ENCODE measurements at places on chromosomes 7 and 10. TPM values are rescaled to one million over a fixed set of nuclear protein-coding genes. Genes with fewer than 3 reads are reported as not detected.

Gene GPR26
- total RNA-seq: not detected

Gene MGAM2
- not detected for total RNA-seq

Gene PRKAR2B
- total RNA-seq: 1.1 TPM

Gene TCAF2
- 7.2 TPM for total RNA-seq

Gene NPY4R2
- total RNA-seq: not detected

Measured in smooth muscle cell of the pulmonary artery (primary cell).